ENCODE measurements at places on chromosomes 13 and 19. TPM values are rescaled to one million over a fixed set of nuclear protein-coding genes. Genes with fewer than 3 reads are reported as not detected.

The SOX21 gene
- not detected for total RNA-seq

The ZNF616 gene
- 5.7 TPM for total RNA-seq

GRCh38 chr19:7415163-7415856, 66.6 kb downstream of the ARHGEF18 start:
- DNase-seq, result peak; percentile 38

DNA sequence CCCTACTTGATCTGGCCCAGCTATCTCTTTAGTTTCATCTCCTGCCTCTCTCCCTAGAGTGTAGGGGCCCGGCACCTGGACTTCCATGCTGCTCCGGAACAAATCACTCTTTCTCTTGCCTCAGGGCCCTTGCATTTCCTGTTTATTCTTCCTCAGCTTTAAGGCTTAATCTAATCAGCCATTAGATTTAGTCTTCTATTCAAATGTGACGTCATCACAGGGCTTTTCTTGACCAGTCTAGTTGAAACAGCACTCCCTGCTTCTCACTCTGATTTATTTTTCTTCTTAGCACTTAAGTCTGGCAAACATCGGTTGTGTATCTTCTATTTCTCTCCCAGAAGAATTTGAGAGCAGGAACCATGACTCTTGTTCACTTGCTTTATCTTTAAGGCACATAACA, 564.1 kb downstream of the EFNB2 start:
- no peak for DNase-seq

- no peak for DNase-seq
These were observed 71.6 kb downstream of the TM9SF2 start for GRCh38 chr13:99572921-99573320.

GRCh38 chr19:50549927-50550593, 18.2 kb downstream of the LRRC4B start:
- no peak for DNase-seq

- no peak for DNase-seq
These were observed 5.8 kb upstream of the TLE2 start for GRCh38 chr19:3034656-3035541.

All from NCI-H460 (cell line).